ENCODE measurements at places on chromosomes 12 and 14.

DNA sequence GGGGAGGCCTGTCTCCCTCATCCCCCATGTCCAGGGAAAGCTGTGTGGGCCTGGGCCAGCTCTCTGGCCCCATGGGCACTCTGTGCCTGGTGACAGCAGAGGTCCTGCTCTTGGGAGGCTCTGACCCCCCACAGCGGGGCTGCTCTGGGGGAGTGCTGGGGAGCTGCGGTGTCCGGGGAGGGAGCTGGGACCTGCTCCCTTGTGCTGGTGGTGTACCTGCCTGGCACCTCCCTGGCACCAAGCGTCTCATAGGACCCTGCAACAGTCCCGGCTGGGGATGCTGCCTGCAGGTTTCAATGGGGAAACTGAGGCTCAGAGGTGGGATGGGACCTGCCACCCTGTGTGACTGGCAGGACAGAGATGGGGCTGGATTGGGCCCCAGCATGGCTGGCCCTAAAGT is 111.3 kb downstream of the KIF26A start:
- DNase-seq = no peak

DNA sequence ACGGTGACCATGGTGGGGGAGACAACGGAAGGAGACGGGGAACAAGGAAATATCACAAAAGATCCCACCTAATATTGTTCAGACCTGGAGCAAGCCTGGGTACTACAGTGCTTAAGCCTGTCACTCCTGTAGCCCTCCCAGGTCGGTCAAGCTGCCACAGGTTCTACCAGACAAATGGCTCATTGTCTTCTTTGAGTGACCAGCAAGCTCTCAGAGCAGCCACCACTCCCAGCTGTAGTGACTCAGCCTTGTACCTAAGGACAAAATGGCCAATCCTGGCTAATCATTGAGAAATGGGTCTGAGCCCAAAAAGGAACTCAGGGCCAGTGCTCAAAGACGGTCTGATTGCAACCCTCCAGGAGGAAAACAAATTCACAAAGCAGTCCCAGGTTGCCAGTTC is 238.4 kb upstream of the NOS1 start:
- no peak for DNase-seq

GRCh38 chr12:54166567-54167499 is 22.0 kb downstream of the SMUG1 start:
- no peak for DNase-seq

DNA sequence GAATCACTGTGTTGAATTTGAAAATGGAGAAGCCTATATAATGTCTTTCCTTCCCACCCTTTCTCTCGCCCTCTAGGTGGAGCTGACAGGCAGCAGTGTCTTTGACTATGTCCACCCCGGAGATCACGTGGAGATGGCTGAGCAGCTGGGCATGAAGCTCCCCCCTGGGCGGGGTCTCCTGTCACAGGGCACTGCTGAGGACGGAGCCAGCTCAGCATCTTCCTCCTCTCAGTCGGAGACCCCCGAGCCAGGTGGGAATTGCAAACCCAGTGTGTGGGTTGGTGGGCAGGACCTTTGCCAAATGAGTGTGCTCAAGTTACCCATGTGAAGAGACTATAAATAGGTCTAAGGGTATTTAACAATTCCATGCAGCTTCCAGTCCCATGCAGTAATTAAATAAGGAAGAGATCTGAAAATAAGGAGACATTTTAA is 274.7 kb downstream of the EGLN3 start:
- peak; percentile 34 for DNase-seq

DNA sequence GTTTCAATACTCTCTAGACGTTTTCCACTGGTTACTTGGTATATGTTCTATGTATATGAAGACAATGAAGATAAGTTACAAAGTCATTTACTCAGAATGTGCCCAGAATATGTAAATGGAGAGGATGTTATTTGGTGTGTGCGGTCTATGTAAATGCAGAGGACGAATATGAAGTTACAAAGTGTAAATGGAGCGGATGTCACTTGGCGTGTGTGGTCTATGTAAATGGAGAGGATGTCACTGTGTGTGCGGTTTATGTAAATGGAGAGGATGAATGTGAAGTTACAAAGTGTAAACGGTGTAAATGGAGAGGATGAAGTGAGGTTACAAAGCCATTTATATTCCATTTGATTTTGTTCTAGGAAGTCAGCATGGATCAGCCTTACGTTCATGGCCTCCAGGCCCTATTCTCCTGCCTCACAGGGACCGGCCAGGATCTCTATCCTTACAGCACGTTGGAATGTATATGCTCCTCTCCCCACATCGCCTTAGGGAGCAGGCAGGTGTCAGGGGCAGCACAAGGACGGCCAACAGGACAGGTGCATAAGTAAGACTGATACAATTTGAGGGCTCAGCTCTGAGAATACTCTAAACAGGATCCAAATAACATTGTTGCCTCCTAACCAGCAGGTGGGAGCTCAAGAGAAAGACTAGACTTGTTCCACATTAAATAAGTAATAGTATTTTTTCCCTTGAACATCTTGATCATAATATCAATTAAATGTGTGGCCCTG is 42.4 kb downstream of the GLRX5 start:
- DNase-seq = no peak

DNA sequence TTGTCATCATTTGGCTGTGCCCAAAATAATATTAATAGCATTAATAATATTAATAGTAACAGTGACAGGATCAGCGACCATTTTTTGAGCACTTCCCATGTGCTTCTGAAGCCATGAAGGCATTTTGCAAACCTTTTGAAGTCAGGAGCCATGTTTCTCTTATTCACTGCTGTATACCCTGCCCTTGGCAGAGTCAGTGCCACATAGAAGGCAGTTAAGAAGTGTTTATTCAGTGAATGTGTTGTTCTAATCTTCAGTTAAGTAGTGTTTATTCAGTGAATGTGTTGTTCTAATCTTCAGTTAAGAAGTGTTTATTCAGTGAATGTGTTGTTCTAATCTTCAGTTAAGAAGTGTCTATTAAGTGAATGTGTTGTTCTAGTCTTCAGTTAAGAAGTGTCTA is 319.7 kb upstream of the NAV3 start:
- DNase-seq = no peak

DNA sequence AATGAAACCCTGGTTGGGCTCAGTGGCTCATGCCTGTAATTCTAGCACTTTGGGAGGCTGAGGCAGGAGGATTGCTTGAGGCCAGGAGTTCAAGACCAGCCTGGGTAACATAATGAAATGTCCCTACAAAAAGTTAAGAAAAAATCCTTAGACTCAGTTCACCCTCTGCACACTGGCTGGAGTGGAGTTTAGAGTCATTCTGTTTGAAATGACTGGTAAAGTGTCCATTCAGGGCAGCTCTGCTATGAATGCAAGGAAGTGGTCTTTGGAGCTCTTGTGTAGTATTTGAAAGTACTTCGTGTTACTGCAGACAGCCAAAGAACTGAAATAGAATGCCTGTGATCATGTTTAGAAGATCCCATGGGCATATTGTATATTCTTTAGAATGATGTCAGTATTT is 466.5 kb downstream of the PCNX1 start:
- no peak for DNase-seq

GRCh38 chr12:117344716-117345115 is 16.7 kb downstream of the NOS1 start:
- no peak for DNase-seq

DNA sequence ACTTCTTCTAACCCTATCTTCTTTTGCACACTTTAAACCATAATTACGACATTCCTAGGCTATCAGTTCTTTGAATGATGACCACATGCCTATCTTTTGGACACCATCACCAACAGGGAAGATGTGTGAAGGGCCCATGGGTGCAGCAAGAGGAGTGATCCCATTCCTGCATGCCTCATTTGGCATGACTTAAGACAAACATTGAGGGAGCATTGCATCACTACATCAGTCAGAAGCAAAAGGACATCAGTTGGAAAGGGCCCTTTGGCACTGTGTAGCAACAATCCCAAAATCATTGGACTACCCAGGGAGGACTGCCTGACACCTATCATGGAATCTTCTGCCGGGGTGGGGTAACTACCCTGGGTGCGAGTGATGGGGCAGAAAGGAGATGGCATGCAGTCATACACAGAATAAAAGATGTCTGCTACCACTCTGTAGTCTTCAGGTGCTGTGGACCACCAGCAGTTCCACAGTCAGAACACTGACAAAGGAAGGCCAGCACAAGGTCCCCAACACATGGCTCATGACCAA is 10.7 kb upstream of the TMBIM6 start:
- no peak for DNase-seq

- peak; percentile 84 for DNase-seq
Measured at GRCh38 chr12:51270067-51270950, at the start of gene SMAGP. SMAGP (minus strand) TSS chr12:51270415; CDS start chr12:51269278, 1,137 bp downstream.

DNA sequence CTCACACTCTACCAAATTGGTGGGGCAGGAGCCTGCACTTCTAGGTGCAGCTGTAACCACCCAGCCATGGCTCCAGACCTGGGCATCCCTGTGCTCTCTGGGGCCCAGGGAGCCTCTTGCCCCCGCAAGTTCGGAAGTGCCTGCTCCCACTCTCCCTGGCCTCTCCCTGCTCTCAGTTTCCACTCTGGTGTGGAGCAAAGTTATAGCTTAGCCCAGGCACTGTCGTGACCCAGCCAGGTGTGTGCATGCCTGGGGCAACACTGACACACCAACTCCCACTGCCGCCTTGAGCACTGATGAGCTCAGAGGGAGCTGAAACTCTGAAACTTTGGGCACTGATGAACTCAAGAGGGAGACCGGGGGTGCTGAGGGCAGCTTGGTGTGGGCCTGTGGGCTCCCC is 8.7 kb upstream of the FBXO33 start:
- no peak for DNase-seq

DNA sequence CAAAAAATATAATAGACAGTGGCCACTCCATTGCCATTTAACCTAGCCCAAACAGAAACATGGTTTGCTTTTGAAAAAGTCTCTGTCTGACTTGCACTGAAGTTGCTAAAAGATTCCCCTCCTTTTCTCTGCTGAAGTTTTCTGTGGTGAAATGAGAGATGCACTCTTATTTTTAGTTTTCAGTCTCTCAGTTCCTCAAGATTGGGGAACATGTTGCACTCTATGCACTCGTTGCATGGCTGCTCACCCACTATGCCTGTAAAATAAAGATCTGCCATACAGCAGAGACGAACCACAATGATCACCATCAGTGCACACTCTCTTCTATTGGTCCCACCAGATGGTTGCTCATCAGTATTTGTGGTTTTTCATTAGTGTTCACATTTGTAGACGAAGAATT is 13.1 kb upstream of the DAAM1 start:
- no peak for DNase-seq

All from LoVo (cell line).